ENCODE measurements at places on chromosomes 2 and 18. TPM values are rescaled to one million over a fixed set of nuclear protein-coding genes. Genes with fewer than 3 reads are reported as not detected.

HOXD9 gene
- total RNA-seq, result 2.7 TPM

VWA3B gene
- 0.09 TPM for total RNA-seq

DPYSL5 gene
- total RNA-seq, result not detected

ANKRD30B gene
- not detected for total RNA-seq

TBR1 gene
- total RNA-seq, result under 0.01 TPM

MTHFD2 gene
- total RNA-seq, result 195 TPM

C2orf80 gene
- not detected for total RNA-seq

EFHD1 gene
- total RNA-seq, result not detected

SLC11A1 gene
- 0.30 TPM for total RNA-seq

STPG4 gene
- 0.32 TPM for total RNA-seq

IL1RL1 gene
- 0.30 TPM for total RNA-seq

ALPP gene
- total RNA-seq, result not detected

NTSR2 gene
- not detected for total RNA-seq

PSTPIP2 gene
- 16.7 TPM for total RNA-seq

FEV gene
- not detected for total RNA-seq

TMEM18 gene
- total RNA-seq, result 24.9 TPM

IL1RN gene
- not detected for total RNA-seq

PARD3B gene
- total RNA-seq, result 13.0 TPM

CD8B2 gene
- total RNA-seq, result not detected

ICA1L gene
- 4.8 TPM for total RNA-seq

LINC00305 gene
- total RNA-seq, result not detected

SDC1 gene
- 77.2 TPM for total RNA-seq

PLEKHA3 gene
- total RNA-seq, result 9.2 TPM

TRIM54 gene
- total RNA-seq, result not detected

MRPS9 gene
- 19.0 TPM for total RNA-seq

MOGAT1 gene
- total RNA-seq, result not detected
